ENCODE measurements at places on chromosomes 7 and 10.

- no peak for DNase-seq
Observed at GRCh38 chr10:122181041-122181732, 89.9 kb upstream of the BTBD16 start.

GRCh38 chr10:14523286-14523685, 192.6 kb upstream of the FRMD4A start:
- no peak for DNase-seq

DNA sequence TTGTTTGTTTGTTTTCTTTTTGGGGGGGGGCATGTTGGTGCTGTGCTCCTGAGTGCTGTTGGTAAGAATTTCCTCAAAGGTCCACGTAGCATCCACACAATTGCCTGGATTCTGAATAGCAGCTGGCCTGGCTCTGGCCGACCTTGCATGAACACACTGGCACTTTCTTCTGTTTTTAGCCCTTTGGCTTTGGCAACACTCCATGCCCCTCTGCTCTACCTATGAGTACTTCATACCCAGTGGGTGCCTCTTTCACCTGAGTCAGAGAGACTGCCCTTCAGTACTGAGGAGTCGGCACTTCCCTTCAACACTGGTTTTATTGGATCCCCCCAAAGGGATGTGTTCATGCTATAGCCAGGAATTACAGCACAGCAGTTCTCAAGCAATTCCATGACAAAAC, 7.2 kb upstream of the NPVF start:
- DNase-seq = no peak

DNA sequence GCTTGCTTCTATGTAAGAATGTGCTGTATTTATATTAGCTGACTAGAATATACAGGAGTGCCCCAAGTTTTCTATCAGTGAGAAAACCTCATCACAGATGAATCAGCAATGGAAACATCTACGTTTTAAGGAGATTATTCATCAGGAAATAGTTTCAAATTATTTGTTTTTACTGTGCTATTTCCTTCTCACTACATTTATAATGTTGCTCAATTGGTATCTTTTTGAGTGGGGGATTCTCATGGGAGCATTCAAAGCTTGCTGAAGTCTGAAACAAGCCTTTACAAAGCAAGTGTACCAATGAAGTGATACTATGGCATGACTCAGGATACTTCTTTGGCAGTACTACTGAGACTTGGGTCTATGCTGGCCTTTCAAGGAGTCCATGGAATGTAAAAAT, 191.1 kb upstream of the SLC26A5 start:
- DNase-seq = no peak

GRCh38 chr7:142307246-142307900, 49.5 kb upstream of the PRSS58 start:
- DNase-seq = no peak

- DNase-seq = no peak
Observed at GRCh38 chr7:90933041-90933440, 331.2 kb upstream of the FZD1 start.

DNA sequence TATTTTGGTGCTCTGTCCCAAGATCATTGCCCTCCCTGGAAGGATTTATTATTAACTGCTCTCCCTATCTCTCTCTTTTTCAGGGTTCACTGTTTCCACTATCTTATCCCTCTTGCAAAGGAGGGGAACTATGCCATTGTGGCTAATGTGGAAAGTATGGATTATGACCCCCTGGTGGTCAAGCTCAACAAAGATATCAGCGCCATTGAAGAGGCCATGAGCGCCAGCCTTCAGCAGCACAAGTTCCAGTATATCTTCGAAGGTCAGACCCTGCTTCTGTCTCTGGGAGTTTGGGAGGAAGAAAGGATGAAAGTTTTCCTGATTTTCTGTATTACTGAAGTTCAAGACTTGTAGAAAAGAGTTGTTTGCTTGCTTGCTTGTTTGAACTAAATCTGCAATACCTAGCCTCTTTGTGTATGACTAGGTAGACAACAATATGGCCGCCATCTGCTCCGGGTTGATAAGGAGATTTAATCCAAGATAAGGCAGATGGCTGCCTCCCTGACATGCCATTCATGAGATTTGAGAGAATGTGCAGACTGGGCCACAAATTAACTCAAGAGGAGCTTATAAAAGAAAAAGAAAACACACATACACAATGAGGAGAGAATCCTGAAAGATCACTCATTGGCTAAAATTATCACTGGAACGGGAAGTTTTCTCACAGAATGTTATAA, 122.2 kb upstream of the LRGUK start:
- no peak for DNase-seq

- no peak for DNase-seq
Observed at GRCh38 chr7:105538339-105538738, 6.3 kb downstream of the RINT1 start.

DNA sequence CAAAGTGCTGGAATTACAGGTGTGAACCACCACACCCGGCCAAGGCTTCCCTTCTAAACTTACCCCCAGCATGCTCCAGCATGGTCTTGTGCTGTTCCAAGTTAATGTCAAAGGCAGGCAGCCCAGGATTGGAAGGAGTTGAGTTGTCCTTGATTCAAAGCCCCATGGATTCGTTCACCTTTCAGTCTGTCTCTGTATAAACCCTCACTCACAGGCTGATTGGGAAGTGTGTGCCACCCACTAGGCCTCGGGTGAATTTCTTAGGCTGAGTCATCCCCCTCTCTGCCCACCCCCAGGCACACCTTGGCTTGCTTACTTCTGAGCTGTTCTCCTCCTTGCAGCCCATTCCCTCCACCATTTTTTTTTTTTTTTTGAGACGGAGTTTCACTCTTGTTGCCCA, 13.3 kb upstream of the PRDX3 start:
- DNase-seq = no peak

DNA sequence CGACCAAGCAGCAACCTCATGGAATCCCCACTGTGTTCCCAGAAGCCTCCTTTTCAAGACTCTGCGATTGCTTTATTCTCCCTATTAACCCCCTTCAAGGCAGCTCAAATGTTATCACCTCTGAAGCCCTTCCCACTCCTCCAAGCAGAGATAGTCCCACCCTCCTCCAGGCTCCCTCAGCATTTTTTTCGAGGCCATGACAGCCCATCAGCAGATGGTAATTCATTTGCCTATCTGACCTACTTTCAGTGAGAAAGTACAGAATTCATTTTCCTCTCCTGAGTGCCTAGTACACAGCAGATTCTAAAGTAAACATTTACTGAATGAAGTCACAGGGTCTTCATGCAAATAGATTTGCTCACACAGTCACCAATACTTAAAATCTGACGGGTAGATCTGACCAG, 47.8 kb downstream of the HERPUD2 start:
- DNase-seq = no peak

- no peak for DNase-seq
Observed at GRCh38 chr10:80406204-80406603, 2.1 kb upstream of the PRXL2A start.

- no peak for DNase-seq
Observed at GRCh38 chr7:6551016-6551511, at the start of gene GRID2IP. TSS of gene GRID2IP (minus strand) at chr7:6551461. CDS start at chr7:6551436, 25 bp downstream.

DNA sequence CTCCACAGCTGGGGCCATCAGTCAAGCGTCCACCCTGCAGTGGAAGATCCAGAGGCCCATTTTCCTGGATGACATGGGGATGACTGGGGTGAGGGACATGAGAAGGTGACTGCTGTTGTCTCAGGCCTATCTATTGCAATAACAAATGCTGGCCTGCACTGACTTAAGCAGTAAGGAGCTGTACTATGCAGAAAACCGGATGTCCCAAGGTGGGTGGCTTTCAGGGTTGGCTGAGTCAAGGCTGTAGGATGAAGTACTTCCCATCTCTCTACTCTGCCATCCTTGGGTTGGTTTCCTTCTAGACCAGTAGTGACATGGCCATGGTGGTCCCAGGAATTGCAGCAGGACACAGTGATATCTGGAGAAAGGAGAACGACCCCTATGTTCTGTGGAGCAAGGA, 48.1 kb downstream of the NEURL1 start:
- no peak for DNase-seq

DNA sequence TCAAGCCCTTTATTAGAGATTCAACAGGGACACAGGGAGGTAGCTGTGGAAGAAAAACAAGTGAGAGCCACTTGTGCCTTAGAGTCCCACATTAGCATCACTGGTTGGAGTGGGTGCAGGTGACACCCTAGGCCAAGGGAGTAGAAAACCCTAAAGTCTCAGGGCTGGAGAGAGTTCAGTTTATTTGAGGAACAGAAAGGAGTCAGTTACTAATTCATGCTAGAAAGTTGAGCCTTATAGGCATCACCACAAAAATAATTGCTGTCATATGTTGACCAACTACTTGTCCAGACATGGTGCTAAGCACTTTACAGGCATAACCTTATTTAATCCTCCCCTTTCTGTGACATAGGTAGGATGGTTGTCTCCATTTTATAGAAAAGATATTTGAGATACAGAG, 20.9 kb upstream of the ACSL5 start:
- no peak for DNase-seq

GRCh38 chr10:78787125-78787524, 281.6 kb upstream of the ZMIZ1 start:
- DNase-seq = no peak

DNA sequence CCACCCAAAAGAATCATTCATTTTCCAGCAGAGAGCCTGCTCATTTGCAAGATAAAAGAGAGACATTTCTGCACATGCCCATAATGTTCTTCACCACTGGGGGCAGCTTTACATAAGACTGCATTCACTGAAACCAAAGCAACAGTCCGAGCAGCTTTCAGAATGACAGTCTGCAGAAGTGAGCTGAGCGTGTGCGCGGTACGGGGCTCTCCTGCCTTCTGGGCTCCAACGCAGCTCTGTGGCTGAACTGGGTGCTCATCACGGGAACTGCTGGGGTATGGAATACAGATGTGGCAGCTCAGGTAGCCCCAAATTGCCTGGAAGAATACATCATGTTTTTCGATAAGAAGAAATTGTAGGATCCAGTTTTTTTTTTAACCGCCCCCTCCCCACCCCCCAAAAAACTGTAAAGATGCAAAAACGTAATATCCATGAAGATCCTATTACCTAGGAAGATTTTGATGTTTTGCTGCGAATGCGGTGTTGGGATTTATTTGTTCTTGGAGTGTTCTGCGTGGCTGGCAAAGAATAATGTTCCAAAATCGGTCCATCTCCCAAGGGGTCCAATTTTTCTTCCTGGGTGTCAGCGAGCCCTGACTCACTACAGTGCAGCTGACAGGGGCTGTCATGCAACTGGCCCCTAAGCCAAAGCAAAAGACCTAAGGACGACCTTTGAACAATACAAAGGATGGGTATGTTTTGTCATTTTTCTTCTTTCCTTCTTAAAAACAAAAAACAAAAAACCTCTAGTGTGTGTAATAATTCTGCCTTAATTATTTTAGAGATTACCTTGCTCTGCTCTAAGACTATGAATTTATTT, at the start of gene LRRTM3:
LRRTM3 (plus strand) TSS at position 141 of the 820 bp plus-strand sequence.
- DNase-seq = peak; percentile 16

GRCh38 chr10:9848981-9849380, 1168.7 kb upstream of the CELF2 start:
- DNase-seq = no peak

GRCh38 chr7:152911922-152912321, 152.4 kb downstream of the ACTR3B start:
- no peak for DNase-seq

GRCh38 chr10:50561266-50561665, 62.5 kb downstream of the SGMS1 start:
- DNase-seq = no peak

DNA sequence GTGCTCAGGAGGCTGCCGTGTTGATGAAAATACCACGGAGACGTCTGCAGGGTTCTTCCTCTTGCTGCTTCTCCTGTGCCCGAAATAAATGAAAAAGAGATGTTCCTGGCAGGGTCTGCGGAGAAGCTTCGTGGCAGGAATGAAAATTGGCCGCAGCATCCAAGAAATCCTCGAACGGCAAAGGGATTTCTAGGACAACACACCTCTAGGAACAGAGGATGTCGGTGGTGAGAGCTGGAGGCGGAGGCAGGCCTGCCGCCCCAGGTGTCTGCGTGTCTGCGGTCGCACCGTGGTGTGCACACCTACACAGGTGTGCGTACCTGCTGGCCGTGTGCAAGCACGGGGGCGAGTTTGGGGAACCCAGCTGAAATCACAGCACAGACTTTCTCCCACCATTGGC, 43.4 kb downstream of the TMEM130 start:
- no peak for DNase-seq

- no peak for DNase-seq
Observed at GRCh38 chr7:22821702-22822485, 755 bp downstream of the TOMM7 start.

DNA sequence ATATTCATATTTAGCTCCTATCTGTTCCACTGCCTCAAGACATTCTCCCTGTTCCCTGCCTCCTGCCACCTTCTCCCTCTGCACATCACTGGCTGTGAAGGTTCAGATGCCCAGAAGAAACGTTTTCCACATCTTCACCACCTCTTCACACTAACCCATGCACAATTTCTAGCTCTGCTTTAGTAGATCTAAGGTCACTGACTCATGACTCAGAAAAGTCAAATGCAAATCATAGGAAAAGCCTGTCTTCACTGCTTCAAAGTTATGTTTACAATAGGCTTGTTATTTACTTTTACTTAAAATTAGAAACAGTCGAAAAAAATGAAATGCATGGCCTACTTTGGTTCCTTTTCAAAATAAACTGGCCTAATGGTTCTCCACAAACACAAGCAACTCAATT, 2.5 kb downstream of the SCRN1 start:
- DNase-seq = no peak

DNA sequence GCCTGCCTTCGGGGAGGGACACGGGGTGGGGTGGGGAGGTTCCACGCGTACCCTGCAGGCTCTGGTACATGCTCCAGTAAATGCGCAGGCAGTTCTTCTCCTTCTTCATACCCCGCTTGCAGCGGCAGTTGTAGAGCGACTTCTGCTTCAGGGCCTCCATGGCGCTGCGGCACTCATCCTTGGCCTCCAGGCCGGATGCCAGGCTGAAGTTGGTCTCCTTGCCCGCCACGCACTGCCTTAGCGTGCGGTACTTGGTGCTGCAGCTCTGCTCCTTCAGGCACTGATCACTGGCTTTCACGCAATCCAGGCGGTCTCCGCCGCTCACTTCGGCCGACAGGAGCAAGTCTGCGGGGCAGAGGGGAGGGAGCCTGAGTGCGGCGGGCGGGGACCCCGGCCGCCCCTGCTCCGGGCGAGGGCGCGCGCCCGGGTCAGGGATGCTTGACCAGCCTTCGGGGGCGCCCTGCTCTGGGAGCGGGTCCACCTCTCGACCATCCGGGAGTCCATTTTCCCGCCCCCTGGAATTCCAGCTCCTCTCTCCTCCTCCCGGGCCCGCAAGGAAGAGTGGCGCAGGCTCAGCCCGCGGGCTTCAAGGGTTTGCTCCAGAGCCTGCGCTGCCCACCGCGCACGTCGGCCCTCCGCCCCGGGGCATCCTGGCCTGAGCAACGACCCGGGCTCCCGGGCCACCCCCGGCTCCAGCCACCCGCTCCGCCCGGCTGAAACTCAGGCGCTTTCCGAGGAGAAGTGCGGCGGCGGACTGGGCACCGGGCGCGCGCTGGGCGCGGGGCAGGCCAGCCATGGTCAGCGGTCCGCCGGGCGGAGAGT, 2.0 kb downstream of the GFRA1 start:
- no peak for DNase-seq

DNA sequence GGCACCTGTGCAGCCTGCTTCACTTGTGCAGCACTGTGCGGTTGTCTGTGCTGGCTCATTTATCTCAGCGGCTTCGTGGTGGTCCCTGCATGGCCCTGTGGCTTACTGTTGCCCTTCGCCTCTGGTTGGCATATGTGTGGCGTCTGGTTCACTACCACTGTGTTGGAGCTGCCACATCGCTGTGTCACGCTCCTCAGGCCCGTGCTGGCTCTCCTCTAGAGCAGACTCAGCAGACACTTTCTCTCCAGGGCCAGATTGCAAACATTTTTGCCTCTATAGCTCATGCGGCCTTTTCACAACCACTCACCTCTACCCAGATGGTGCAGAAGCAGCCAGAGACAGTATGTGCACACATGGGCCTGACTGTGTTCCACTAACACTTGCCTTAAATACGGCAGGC, 37.9 kb downstream of the PPP2R2D start:
- DNase-seq = no peak
